ENCODE measurements at places on chromosomes 5 and 9. TPM values are rescaled to one million over a fixed set of nuclear protein-coding genes. Genes with fewer than 3 reads are reported as not detected.

DNA sequence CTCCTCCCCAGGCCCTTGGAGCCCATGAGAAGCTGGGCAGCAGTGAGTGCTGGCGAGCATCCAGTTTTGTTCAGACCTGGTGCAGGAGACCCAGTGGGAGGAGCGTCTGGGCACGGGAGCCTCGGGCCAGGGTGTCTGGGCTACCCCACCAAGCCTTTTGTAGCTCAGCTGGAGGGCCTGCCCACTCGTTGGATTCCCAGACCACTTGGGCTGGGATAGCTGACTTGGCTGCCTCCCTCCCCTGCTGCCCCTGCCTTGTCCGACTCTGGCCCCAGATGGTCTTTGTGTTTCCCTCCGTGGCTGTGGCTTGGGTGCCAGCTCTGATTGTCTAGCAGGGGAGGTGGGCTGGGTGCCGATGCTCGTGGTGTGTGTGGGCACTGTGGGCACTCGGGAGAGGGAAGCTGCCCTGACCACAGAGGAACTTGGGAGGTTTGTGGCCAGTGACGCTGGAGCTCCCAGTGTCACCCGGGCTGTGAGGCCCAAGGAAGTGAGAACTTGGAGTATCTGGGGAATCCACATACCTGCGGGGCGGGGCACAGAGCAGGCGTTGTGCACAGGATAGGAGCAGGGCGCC lies 47.3 kb downstream of the WNK2 start:
- DNase-seq, result no peak

DNA sequence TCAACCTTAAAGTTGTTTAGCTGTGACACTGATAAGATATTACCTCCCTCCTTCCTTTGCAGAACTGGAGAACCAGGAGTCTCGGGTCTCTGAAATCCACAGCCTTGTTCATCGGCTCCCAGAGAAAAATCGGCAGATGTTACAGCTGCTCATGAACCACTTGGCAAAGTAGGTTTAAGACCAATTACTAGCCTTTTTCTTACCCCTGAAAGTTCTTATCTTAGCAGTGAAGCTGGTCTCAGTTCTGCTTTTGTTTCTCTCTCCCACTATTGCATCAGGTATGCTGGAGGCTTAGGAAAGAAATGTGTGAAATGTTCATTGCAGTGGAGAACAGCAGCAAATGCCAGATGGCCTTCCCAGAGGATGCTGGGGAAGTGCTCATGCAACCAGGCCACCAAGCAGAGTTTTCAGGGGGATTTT lies 287.4 kb downstream of the ARHGAP26 start:
- no peak for DNase-seq

GRCh38 chr9:18928711-18929110 lies 104.3 kb downstream of the SAXO1 start:
- DNase-seq, result no peak

DNA sequence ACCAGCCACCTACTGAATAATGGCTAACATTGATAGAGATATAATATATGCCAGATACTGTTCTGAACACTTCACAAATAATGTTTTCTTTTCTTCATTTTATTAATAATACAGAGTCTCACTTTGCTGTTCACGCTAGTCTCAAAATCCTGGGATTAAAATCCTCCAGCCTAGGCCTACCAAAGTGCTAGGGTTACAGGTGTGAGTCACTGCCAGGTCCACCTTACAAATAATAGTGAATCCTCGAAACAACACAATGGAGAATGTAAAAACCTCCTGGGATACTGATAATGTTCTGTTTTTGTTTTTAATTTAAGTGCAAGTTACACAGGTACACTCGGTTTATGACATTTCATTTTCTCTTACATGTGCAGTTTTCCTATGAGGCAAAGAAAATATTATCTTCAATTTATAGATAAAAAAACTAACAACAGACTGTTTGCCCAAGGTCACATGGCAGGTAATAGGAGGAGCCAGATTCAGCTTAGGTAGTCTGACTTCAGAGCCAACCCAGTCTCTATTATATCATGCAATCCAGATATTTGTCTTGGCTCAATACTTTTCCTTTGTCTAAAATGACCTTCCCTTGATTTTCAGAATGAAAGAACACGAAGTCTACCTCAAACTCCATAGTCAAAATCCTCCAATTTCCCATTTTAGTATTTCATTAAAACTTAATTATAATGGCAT lies 7.8 kb downstream of the ZFR start:
- no peak for DNase-seq

GRCh38 chr5:109496112-109496511 lies 86.3 kb upstream of the PJA2 start:
- no peak for DNase-seq

DNA sequence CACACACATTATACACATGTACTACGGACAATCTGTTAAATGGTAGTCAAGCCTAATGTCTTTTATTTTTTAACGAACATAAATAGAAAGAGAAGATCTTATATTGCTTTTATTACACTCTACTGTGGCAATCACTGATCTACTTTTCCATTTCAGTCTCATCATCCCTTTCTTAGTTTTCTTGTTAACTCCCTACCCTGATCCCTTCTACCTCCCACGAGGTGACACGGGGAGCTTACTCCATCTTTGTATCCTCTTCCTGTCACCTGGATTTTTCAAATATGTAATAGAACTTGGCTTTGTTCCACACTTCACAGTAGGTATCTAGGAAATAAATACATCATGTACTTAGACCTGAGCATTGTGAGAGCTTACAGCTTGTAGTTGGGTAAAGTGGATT lies 211.0 kb downstream of the PIK3R1 start:
- no peak for DNase-seq

DNA sequence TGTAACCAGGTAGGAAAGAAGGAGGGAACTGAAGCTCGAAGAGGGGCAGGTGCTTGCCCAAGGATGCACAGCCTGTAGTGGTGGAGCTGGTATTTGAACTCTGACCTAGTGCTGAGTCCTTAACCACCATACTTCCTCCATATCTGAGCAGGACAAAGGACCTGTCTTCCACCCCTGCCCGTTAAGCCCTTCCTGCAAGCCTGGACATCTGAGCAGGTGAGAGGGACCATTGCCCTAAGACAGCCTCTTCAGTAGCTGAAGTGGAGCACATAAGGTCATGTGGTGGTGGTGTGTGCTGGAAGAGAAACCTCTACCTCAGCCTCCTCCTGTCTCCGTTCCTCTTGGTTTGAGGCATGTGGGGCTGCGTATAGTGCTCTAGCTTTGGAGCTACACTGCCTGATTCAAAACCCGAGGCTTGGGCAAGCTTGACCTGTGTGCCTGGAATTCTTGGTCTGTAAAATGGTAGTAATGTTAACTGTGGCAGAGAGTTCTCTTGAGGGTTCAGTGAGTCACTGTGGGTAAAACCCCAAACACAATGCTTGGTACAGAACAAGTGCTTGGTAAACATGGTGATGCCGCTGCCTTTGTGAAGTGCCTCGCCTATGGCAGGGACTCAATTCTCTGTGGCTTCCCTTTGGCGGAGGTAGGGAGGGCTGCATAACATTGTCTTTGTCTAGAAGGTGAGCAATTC lies 7.4 kb downstream of the GALNT10 start:
- no peak for DNase-seq

- DNase-seq, result no peak
Observed at GRCh38 chr9:14797435-14797834, 74.9 kb upstream of the CER1 start.

- no peak for DNase-seq
Observed at GRCh38 chr5:148768806-148769415, 57.5 kb upstream of the ADRB2 start.

- DNase-seq, result peak; percentile 36
Observed at GRCh38 chr5:172403189-172403796, 51.0 kb downstream of the SH3PXD2B start.

DNA sequence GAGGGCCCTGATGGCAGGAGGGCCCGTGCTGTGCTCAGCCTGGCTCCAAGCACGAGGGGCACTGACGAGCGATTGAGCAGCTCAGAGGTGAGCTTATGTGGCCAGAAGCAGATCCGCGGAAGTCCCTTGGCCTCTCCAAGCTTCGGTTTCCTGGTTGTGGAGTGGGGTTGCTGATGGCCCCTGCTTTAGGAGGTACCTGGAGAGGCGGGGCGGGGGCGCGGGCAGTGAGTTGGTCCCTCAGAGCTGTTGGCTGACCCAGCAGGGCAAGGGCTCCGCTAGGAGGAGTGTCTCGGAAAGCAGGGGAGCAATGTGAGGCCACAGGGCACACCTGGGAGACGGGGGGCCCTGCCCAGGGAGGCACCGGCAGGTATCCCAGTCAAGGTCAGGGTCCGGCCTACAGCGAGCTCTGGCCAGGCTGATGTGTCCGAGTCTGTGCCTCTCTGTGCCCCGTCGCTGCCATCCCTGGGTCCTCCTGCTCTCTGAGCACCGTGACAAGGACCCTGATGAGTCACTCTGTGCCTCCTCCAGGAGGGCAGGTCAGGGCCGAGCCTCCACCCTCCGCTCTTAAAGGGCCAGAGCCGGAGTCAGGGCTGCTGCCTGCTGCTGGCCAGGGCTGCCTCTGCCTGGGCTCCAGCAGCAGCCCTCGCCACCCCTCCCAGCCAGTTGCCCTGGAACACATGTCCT lies 14.8 kb downstream of the NCS1 start:
- DNase-seq, result no peak

GRCh38 chr9:34993502-34994259 lies 4.1 kb downstream of the DNAJB5 start:
- DNase-seq, result peak; percentile 12

GRCh38 chr9:970151-970996 lies 6.1 kb upstream of the DMRT3 start:
- DNase-seq, result no peak

- no peak for DNase-seq
Observed at GRCh38 chr5:57681942-57682341, 199.3 kb upstream of the ACTBL2 start.

GRCh38 chr5:148864113-148864841 lies 37.9 kb downstream of the ADRB2 start:
- DNase-seq, result no peak

DNA sequence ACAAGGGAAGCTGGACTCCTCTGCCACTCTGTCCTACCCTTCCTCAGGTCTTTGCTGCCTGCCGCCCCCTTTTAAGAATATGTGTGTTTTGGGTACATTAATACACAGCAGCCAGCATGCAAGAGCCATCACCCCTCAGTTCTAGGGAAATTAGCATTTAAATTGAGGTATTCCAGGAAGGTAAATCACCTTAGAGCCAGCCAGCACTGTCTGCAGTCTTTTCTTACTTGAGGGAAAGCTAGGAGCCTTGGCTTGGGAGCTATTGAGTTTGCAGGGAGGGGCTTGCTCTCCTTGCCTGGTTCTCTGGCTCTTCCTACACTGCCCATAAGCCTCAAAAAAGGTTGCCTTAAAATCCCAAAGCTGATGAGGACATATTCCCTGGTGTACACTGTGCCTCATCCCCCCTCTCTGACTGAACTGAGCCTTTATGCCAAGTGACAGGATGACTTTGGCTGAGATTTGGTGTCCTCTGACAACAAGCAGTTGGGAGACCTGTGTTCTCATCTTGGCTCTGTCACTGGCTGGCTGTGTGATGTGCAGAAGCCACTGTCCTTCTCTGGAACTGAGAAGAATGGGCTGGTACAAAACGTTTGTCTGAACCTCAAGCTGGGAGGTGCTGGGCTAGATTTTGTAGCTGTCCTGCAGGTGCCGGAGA lies 54.1 kb downstream of the TRIM32 start:
- no peak for DNase-seq

Gene CD180
- total RNA-seq, result 0.41 TPM

Gene CTXN3
- total RNA-seq, result 13.9 TPM

Gene CBY3
- total RNA-seq, result not detected

Gene DNAJC25
- 4.5 TPM for total RNA-seq

Gene BTNL3
- not detected for total RNA-seq

Gene PTGS1
- total RNA-seq, result 0.41 TPM

Gene RASEF
- 0.41 TPM for total RNA-seq

Gene SNCAIP
- total RNA-seq, result 37.9 TPM

Gene PCDHA2
- total RNA-seq, result 10.6 TPM
